ENCODE measurements at places on chromosomes 11 and 22. TPM values are rescaled to one million over a fixed set of nuclear protein-coding genes. Genes with fewer than 3 reads are reported as not detected.

Gene DLG2
- total RNA-seq: 0.36 TPM

Gene KCNQ1OT1
- 0.36 TPM for total RNA-seq

Gene NLRP14
- 0.12 TPM for total RNA-seq

Gene MRGPRX4
- total RNA-seq: not detected

DNA sequence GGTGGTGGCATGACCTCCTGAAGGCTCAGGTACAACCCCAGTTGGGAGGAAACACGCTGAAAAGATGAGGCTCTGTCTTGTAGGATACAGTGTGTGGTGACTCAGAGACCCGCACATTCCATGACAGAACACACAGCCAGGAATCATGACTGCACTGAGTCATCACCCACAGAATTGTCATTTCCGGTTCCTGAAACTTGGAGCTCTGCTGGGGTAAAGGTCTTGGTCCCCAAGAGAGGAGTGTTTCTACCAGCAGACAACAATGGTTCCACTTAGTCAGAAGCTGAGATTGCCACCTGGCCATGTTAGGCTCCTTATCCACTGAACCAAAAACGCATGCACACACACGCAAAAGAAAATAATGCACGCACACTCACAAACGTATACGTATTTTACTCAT, 31.5 kb upstream of the CYB5R3 start:
- DNase-seq: peak; percentile 91

DNA sequence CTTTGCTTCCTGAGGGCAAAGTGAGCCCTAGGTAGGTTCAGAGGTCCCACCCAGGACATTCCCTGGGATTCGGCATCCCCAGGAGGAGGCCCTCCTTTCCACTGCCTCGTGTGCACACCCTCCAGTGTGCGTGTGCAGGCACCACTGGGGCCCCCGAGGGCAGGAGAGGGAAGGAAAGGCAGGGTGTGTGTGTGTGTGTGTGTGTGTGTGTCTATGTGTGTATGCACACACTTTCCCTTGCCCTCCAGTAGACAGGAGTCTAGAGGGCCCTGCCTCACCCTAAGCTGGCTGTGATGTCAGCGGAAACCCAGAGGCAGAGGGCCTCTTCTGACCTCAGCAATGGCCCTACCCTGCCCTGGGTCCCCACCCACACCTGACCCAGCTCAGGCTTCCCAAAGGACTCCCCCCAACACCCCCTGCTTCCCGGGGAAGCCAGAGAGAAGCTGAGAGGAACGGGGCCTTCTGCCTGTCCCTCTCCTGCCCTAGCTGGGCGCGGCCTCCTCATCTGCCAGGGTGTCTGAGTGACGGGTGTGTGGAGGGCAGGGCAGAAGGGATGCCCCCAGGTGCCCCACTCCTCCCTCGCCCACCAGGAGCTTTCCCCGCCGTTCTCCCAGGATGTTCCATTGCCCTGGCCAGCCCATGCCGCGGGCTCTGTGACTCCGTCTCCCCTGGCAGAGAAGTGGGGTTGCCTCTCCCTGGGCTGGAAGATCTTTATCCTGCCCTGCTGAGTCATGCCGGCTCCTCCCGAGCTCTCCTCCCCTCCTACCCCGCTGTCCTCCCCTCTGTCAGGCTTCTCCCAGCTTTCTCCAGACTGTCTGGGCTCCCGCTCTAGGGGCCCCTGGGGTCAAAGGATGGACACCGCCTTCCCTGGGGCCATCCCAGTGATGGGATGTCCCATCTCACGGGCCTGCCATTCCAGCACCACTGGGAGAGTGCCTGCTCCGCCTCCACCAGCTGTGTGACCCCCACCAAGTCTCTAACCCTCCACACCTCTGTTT, 6.0 kb upstream of the CLCF1 start:
- peak; percentile 87 for DNase-seq

DNA sequence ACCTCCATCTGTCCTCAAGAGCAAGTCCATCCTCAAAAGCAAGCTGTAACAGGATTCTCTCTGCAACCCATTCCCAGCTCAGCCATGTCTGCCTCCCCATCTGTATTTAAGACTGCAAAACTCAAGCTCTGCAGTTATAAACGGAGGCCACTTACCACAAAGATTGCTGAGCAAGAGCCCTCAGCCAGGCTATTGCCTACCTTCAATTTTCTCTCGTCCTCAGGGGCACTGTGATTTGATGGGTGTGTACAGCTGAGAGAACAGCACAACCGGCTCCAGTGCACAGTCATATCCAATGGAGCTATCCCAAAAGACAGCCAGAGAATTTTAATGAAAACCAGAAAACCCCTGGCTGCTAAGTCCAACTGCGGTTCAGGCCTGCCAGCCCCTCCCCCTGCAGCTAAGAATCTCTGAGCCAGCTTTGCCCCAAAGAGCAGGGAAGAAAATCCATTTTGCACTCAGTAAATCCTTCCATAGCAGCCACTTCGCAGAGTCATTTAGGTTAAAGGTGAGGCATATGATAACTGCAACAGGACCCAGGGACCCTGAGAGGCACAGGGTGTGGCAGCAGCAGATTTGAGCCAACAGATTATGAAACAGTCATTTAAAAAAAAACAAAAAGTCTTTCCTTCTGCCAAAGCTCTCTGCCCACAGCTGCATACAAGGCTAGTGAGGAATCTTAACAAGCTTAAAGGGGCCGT, 37.6 kb downstream of the RAB30 start:
- peak; percentile 91 for DNase-seq

GRCh38 chr11:69496631-69497220, 15.3 kb downstream of the LINC01488 start:
- no peak for DNase-seq

DNA sequence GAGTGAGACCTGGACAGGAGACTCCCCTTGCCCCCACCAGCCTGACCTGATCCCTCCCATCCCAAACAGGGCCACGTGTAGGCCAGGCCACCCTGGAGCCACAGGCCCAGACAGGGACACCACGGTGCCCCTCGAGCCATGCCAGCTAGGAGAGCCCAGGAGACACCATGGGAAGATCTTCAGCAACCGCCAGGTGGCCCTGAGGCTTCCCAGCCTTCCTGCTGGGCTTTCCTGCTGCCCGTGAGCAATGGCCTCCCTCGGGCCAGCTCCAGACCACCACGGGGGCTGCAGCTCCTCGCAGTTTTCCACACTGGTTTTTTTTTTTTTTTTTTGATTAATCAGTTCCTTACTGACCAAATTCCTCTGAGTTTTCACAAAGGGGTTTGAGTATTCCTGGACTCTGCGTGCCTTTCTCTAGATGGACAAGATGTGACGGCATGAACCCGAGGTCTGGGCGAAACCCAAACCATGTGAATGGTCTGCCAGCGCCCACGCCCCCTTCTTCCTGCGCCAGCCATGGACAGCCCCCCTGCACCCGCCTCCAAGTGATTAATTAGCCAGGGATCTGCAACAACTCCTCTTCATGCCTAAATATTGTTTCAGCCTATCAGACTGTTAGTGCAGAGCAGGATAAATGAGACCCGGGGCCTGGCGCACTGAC, 40.9 kb downstream of the TBX1 start:
- DNase-seq: no peak

DNA sequence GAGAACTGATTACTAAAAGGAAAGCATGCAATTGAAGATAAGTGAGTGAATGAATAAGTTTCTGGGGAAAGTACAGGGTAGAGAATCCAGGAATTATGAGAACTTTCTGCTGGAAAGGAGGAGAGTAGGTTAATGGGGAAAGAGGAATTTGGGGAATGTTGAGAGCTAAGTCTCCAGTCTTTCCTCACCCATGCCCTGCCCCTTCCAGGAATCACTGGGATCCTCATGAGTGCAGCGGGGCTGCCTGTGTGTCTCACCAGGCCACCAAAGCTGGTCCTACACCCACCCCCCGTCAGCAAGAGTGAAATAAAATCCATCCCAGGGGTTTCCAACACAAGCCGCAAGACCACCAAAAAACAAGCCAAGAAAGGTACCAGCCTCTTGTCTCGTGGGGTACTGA, 17.0 kb downstream of the DTX4 start:
- no peak for DNase-seq

- DNase-seq: no peak
Measured at GRCh38 chr22:35257002-35257320, 332 bp upstream of the HMGXB4 start.

DNA sequence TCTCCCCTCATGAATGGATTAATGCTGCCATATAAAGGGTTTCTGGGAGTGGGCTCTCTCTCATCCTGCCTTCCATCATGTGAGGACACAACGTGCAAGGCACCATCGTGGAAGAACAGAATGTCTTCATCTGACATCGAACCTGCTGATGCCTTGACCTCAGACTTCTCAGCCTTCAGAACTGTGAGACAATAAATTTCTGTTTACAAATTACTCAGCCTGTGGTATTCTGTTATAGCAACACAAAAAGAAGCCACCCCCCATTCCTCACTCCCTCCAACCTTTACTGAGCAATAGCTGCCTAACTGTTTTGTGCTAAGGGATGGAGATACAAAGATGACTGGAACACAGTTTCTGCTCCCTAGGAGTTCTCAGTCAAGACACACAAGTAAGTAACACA, 106.1 kb upstream of the PLET1 start:
- DNase-seq: no peak

DNA sequence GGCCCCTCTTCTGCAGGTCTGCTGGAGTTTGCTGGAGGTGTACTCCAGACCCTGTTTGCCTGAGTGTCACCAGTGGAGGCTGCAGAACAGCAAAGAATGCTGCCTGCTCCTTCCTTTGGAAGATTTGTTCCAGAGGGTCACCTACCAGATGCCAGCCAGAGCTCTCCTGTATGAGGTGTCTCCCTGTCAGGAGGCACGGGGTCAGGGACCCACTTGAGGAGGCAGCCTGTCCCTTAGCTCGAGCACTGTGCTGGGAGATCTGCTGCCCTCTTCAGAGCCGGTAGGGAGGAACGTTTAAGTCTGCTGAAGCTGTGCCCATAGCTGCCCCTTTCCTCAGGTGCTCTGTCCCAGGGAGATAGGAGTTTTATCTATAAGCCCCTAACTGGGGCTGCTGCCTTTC, 207.9 kb downstream of the FAT3 start:
- DNase-seq: no peak

GRCh38 chr11:110972640-110973039, 260.4 kb upstream of the ARHGAP20 start:
- DNase-seq: peak; percentile 38

All from RPMI7951 (cell line).